ENCODE measurements at places on chromosomes 12 and 14. TPM values are rescaled to one million over a fixed set of nuclear protein-coding genes. Genes with fewer than 3 reads are reported as not detected.
A peak's percentile ranks its signal among the peaks of the same experiment; 100 is the strongest.

Gene ABCD4
- 26.1 TPM for polyA plus RNA-seq

Gene SDR9C7
- polyA plus RNA-seq, result not detected

Gene PLCZ1
- polyA plus RNA-seq, result not detected

Gene STON2
- not detected for polyA plus RNA-seq

- no peak for DNase-seq
Observed at GRCh38 chr12:26736563-26737486, 96.2 kb downstream of the ITPR2 start.

DNA sequence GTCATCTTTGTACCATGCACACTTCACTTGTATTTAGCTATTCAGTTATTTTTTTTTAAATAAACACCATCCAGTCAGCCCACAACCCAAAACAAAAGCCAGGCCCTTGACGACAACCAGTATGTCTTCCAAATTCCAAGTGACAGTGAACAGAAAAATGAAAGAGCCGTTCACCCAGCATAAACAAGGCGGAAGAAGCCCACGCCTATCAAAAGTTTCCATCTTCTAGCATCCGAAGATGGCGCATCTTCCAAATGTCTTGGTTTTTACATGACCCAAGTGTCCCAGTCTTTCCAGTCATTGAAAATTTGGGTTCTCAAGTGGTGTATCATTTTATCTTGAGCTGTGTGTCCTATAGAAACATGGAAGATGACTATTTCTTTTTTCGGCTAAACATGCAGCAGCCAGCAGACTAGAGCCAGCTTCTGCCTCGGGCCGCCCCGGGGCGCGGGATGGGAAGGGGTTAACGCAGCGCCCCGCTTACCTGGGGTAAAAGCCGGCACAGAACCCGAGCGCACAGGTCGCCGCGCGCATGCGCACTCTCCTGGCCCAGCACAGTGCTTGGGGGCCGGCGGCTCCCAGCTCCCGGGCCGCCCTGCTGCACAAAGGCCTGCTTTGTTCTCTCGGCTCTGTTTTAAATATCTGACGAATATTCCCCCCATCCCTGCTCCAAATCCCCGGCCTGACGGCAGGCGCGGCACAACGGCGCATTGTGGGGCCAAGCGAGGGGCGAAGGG lies 164.8 kb downstream of the ZFP36L1 start:
- peak; percentile 44 for DNase-seq

- DNase-seq, result no peak
Observed at GRCh38 chr12:103737881-103738280, 103.2 kb downstream of the NT5DC3 start.

GRCh38 chr12:122150127-122150681 lies 23.8 kb downstream of the IL31 start:
- DNase-seq, result no peak

DNA sequence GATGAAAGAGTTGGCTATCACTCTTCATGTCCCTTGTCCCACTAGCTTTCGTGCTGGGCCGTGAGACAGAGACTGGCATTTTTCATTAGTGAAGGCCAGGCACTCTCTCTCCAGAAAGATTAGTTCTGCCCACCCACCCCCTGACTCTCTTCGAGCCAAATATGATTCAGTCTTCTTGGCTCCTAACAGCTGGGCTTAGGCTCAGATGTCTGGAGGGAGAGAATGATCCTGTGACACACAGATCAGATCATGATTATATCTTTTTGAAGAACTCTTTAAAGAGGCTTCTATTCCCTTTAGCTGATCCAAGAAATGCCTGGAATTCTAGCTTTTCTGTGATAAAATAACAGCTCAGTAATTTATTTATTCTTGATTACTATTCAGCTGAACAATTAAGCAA lies 5.2 kb upstream of the GNG2 start:
- DNase-seq, result no peak

- no peak for DNase-seq
Observed at GRCh38 chr12:120370343-120371243, 1.6 kb upstream of the MSI1 start.

DNA sequence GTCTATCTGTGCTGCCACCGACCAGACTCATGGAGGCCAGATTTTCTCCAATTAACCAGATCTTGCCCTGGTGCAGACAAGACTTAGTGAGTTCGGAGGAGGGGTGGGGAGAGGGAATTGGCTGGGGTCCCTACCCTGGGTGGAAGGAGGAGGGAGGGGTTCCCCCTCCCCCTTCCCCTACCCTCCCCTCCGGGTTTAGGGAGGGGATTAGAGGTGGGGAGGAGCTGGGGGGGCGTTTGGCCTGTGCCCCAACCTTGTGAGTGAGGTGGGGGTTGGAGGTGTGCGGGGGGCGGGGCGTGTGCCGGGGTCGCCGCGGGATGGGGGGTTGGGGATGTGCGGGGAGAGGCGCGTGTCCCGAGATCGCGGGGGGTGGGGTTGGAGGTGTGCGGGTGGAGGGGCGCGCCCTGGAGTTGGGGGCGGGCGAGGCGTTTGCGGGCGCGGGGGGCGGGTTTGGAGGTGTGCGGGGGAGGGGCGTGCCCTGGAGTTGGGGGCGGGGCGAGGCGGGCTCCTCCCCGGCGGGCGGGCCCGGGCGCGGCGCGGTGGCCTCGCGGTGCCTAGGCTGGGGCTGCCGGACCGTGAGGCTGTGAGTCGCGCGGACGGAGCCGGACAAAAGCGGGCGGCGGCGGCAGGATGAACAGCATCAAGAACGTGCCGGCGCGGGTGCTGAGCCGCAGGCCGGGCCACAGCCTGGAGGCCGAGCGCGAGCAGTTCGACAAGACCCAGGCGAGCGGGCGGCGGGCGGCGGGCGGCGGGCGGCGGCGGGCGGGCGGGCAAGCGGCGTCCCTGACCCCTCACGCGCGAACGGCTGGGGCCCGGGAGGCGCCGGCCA lies at the start of gene HIP1R:
TSS of gene HIP1R (plus strand) at position 537 of the 829 bp plus-strand sequence. CDS start at position 631, 94 bp downstream.
- peak; percentile 63 for DNase-seq

- no peak for DNase-seq
Observed at GRCh38 chr14:53325176-53325806, 172.2 kb upstream of the DDHD1 start.

DNA sequence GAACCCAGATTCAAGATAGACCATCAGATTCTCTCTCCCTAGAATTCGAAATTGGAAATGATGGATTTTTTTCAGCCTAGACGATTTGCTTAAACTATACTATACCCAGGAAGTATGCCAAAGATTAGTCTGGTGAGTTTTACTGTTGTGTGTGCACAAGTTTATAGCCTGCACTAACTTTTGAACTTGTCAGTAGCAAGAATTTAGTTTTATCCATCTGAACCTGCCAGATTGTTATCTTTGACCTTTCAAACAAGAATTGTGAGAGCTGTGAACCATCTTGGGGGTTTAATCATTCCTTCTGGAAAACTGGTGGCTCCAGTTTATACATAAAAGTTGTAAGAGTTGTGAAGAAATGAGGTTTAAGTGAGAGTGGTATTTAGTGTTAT lies 243.5 kb upstream of the DAAM1 start:
- DNase-seq, result no peak

- DNase-seq, result no peak
Observed at GRCh38 chr12:79420146-79420618, 270.6 kb downstream of the PAWR start.

DNA sequence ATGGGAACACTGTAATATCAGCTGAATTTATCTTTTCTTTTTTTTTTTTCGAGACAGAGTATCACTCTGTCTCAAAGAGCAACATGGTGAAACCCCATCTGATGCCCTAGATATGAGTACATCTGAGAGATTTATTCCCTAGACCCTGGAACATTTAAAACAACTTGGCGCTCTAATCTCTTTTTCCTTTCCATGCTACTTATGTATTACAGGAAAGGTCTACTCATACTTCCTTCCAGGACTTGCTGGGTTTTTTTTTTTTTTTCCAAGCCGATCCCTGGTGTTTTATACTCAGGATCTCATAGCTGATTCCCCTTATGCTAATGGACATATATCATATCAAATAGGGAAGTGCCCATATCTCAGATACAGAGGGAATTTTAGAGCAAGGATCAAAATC lies 83.1 kb downstream of the MAPKAPK5 start:
- DNase-seq, result no peak

- no peak for DNase-seq
Observed at GRCh38 chr14:34452258-34452822, 9.7 kb downstream of the SPTSSA start.

GRCh38 chr12:54364413-54364812 lies at the start of gene GPR84:
GPR84 (minus strand) TSS chr12:54364486; CDS start chr12:54363851, 635 bp downstream.
- no peak for DNase-seq

DNA sequence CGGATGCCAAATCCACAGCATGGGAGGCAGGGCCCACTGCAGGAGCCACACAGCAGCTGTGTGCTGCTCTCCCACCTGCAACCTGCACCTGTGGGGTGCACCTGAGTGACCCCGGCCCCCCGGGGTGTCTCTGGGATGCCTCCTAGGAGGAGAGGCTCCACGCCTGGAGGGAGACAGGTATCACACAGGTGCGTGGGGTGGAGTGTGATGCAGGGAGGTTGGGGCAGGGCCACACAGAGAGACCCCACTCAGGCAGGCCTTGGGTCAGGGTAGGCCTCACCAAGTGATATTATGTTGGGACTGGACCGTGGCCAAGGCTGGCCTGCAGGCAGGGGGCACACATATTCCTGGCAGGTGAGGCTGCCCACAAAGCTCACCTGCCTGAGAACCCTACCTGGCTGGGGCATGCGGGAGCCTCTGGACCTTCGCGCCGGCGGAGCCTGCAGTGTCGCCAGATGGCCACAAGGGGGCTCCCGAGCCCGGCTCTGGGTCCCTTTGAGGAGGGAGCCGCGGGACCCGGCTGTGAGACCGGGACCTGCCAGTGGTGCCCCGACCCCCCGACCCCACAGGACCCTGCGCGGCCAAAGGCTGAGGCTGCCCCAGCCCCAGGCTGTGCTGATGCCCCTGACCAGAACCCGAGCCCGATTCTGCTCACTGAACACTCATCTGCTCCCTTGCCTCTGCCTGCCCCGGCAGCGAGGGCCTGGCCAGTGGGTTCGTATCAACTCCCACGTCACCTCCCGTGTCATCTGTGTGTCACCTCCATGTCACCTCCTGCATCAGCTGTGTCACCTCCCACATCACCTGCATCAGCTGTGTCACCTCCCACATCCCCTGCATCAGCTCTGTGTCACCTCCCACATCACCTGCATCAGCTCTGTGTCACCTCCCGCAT lies 11.4 kb downstream of the TMEM121 start:
- DNase-seq, result peak; percentile 36

- DNase-seq, result no peak
Observed at GRCh38 chr12:107818984-107819383, 44.5 kb downstream of the ASCL4 start.

DNA sequence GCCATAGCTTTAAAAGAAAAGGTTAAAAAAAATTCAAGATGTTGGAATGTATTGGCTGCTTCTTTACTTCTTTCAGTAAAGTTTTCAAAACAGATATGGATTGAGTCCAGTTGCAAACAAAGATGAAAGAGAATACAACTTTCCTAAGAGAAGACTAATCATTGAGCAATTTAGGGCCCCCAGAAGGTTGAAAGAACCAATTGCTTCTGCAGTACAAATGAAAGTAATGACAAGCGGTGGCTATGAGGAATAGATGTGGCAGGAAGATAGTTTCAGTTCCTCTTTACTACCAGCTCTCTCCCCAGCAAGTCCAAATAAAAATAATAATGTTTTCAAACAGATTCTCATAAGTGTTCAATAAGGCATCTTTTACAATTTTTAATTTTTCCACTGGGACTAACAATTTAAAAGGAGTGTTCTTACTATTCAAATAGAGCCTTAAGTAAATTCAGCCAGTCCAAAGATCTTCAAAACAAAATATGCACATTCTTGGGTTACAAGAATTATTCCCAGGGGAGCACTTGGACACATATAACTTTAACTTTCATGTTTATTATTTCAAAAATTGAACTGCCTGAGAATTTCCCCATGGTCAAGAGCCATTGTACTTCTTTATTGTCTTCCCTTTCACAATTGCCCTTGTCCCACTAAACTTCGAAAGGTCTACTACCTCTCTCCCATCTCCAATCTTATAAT lies 62.3 kb upstream of the PPP1R12A start:
- no peak for DNase-seq

DNA sequence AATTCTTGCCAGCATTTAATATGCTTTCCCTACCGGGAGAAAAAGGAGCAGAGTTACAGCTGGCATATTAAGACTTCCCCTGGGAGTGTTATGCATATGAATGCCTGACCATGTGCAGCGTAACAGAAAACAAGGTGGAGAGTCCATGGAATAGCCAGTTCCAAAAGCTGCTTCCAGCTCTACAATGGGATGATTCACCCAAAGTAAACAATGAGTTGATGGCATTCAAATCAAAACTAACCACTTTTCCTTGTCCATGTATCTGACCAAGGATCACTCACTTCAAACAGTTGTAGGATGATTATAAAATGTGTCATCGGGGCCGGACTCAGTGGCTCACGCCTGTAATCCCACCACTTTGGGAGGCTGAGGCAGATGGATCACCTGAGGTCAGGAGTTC lies 48.1 kb upstream of the BICDL1 start:
- no peak for DNase-seq

GRCh38 chr14:85531587-85532373 lies 1.8 kb downstream of the FLRT2 start:
- DNase-seq, result no peak

- DNase-seq, result no peak
Observed at GRCh38 chr14:56241461-56241860, 123.2 kb downstream of the PELI2 start.

- DNase-seq, result no peak
Observed at GRCh38 chr14:104693482-104694431, 4.3 kb downstream of the INF2 start.

GRCh38 chr14:72828604-72829003 lies 65.3 kb downstream of the DPF3 start:
- DNase-seq, result no peak

- no peak for DNase-seq
Observed at GRCh38 chr12:24307716-24308335, 358.4 kb upstream of the SOX5 start.

- DNase-seq, result no peak
Observed at GRCh38 chr12:108543652-108544051, 17.3 kb downstream of the SART3 start.

DNA sequence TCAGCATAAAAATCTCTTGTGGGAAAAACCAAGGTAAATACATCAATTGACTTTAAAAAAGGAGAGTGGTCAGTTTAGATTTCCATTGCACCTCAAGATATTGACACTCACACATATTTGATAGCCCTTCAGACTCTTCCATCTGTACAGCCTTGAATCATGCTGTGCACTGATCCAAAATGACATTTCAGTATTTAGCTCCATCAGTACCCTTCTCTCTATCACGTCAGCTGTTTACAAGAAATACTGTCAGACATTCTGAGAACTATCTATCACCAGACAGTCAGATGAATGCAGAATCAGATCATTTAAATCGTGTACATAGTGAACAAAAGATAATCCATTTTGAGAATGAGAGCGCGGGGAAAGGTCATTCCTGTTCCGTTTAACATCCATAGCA lies 511.9 kb downstream of the RPL10L start:
- DNase-seq, result no peak

GRCh38 chr12:64819816-64820402 lies 4.5 kb upstream of the TBC1D30 start:
- DNase-seq, result no peak

DNA sequence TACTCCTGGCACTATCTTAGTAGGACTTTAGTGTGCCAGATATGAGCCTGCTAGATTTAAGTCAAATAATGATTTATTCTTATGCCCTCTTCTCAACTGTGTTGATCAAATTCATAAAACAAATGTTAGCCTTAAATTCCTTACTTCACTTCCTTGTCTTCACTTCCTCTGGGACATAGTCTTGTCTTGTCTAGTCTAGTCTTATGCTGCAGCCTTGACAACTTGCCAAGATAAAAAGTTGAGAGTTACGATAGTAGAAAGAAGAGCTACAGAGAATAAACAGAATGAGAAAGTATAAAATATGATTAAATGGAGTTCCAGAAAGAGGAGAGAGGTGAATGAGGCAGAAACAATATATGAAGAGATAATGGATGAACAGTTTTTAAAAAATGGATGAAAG lies 378.1 kb downstream of the DAD1 start:
- DNase-seq, result no peak

Measured in naive thymus-derived CD4-positive, alpha-beta T cell (primary cell).